Pancreas (tissue), 10 donors: ENCODE measurements at places on chromosomes 12 and 14. TPM values are rescaled to one million over a fixed set of nuclear protein-coding genes. Genes with fewer than 3 reads are reported as not detected.

Gene AKAP5
- 0.15 TPM for total RNA-seq

Gene PIK3C2G
- 1.8 TPM for total RNA-seq

Gene INHBE
- total RNA-seq = not detected

Gene TAS2R7
- not detected for total RNA-seq

Gene PRB2
- total RNA-seq = not detected

Gene GLS2
- total RNA-seq = 29.9 TPM

Gene GDF3
- not detected for total RNA-seq

Gene MUCL1
- total RNA-seq = not detected

Gene SOAT2
- total RNA-seq = not detected

Gene GARIN6
- total RNA-seq = not detected

Gene RAPGEF3
- total RNA-seq = 5.8 TPM

Gene OAS2
- 1.1 TPM for total RNA-seq

Gene SPTB
- 3.4 TPM for total RNA-seq

Gene EFS
- 0.54 TPM for total RNA-seq

Gene FAM186B
- total RNA-seq = 0.83 TPM
